ENCODE measurements at places on chromosomes 7 and 10.

GRCh38 chr7:109259151-109259550, 689.5 kb downstream of the DNAJB9 start:
- no peak for DNase-seq

DNA sequence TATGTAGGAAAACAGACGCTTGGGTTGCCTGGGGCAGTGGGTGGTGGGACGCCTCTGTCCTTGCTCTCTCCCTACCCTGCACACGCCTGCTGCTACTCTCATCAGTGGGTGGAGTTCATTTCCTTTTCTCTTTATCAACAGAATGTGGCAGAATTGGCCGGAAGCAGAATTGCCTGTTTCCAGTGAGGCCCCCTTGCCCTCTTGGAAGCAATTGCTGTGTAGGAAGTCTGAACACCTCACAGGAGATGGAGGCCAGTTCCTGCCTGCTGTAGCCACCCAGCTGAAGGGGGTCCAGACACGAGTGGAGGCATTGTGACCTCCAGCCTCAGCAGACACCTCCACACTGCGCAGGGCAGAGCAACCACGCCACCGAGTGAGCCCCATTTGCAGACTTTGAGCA, 331.6 kb upstream of the ZNF32 start:
- no peak for DNase-seq

DNA sequence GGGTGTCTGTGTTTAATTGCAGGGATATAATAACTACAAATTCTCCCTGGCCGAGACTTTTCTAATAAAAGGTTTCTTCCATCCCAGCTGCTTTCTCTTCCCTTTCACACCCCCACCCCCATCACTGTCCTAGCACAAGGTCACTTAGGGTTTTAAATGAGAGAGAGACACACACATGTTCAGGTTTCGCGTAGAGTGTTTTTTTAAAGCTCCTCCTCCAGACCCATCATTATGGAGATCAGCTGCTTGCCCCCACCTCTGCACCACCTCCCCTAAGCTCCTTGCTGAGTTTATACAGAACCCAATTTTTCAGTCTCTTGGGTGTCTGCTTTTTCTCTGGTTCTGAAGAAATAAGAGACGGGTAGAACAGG, 18.6 kb downstream of the LRMDA start:
- peak; percentile 72 for DNase-seq

- DNase-seq = no peak
Observed at GRCh38 chr7:156466272-156466671, 174.3 kb upstream of the RNF32 start.

- no peak for DNase-seq
Observed at GRCh38 chr10:10787586-10787985, 230.1 kb upstream of the CELF2 start.

DNA sequence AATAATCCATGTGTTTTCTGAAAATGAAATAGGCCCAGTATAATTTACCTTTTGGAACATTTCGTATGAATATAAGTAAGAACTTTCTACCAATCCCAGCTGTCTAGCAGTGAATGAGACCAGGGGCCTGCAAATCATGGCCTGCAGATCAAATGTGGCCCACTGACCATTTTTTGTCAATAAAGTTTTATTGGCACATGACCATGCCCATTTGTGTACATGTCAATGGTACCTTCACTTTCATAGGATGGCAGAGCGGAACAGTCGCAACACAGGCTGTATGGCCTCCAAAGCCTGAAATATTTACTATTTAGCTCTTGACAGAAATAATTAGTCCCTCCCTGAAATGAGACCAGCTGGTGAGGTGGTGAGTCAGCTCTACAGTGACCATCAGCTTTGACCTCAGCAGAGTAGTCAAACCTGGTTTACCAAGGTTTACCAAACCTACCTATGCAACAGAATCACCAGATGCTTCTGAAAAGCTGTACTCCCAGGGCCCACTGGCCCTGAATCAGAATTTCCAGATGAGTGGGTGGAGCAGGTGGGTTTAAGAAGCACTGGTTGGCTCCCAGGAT, 13.8 kb upstream of the C10orf90 start:
- DNase-seq = no peak

DNA sequence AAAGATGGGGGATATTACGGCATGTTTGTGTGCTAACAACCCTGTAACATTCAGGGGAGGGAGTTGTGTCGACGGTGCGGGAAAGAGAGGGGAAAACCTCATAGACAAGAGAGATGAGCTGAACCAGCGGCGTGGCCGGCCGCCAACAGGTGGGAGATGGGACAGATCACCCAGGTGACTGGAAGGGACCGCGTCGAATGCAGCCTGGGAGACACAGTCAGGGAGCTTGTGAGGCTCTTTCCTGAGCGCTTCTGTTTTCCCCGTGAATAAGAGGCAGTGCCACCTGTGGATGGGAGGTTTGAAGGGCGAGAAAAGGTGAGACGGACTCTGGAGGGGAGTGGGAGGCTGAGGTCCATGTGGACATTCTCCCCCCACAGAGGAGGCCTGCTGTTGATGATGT, 9.9 kb upstream of the PRKAG2 start:
- DNase-seq = no peak

GRCh38 chr10:93593749-93594148, 7.3 kb downstream of the RBP4 start:
- DNase-seq = no peak

GRCh38 chr7:55594414-55594813, 22.1 kb upstream of the VOPP1 start:
- no peak for DNase-seq

DNA sequence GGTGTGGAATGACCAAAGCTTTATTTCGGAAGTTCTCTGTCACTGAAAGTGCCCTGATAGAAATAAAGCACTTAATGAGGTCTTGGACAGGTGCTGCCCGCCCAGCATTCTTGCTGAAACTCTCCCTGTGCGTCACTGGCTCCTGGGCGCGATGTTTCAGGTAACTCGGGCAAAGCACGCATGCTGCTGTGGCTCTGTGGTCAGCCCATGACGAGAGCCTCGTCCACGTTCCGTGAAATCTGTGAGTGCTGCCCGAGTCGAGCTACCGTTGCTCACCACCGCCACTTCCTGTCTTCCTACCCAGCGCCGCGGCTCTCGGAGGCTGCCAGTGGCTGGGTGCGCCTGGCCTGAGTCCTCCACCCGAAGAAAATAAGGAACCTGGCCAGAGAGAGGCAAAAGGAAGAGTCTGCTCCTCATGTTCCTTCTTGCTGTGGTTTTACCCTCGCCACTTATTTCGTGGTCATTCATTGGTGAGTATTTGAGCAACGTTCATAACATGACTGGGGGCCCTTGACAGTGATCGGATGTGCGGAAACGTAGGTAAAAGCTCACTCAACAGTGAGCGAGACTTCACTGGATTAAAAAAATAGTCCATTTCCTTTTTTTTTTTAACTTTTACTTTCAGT, 95.5 kb downstream of the MAP3K8 start:
- DNase-seq = no peak

DNA sequence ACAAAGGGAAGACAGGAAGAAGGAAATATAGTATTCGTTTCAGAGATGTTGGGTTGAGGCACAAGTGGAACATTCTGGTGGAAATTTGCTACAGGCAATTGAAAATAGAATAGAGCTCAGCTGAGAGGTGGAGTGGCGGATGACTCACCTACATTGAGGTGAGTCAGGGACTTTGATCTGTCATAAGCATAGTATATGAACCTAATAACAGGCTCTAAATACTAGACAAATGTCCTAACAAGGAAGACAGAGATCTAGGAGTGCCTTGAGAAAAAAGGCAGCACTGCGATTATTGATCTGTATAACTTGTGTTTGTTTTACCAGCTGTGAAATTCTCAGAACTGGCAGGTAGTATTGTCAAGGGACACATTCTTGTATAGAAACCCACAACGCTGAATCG, 907 bp upstream of the IFRD1 start:
- DNase-seq = peak; percentile 10

DNA sequence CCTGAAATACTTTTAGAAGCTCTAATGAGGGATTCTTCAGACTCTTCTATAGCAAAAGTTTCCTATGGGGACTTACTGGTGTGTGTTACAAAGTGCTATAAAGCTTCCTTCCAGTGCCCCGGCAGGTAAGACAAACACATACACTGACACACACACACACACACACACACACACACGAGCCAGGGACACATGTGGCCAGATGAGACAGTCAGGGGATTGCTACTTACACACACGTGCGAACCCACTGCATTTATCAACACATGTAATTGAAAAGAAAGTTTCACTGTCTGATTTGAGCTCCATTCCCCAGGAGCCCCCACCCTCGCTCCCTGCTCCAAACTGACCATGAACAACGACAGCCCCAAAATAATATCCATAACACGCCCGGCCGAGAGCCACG, 119.8 kb downstream of the PRPF18 start:
- no peak for DNase-seq

GRCh38 chr7:9264395-9264794, 831.0 kb downstream of the NXPH1 start:
- DNase-seq = no peak

GRCh38 chr7:132480534-132480933, 95.7 kb downstream of the PLXNA4 start:
- DNase-seq = no peak

DNA sequence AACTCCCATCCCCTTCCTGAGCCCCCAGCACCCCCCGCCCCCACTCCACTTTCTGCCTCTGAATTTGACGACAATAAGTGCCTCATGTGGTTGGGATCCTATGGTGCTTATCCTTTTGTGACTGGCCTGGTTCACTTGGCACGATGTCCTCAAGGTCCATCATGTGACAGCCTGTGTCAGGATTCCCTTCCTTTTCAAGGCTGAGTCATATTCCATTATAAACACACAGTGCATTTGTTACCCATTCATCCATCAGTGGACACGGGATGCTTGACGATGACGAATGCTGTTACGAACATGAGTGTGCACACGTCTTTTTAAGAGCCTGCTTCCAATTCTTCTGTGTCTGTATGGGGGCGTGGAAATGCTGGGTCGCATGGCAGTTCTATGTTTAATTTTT, 26.7 kb downstream of the SHH start:
- DNase-seq = no peak

DNA sequence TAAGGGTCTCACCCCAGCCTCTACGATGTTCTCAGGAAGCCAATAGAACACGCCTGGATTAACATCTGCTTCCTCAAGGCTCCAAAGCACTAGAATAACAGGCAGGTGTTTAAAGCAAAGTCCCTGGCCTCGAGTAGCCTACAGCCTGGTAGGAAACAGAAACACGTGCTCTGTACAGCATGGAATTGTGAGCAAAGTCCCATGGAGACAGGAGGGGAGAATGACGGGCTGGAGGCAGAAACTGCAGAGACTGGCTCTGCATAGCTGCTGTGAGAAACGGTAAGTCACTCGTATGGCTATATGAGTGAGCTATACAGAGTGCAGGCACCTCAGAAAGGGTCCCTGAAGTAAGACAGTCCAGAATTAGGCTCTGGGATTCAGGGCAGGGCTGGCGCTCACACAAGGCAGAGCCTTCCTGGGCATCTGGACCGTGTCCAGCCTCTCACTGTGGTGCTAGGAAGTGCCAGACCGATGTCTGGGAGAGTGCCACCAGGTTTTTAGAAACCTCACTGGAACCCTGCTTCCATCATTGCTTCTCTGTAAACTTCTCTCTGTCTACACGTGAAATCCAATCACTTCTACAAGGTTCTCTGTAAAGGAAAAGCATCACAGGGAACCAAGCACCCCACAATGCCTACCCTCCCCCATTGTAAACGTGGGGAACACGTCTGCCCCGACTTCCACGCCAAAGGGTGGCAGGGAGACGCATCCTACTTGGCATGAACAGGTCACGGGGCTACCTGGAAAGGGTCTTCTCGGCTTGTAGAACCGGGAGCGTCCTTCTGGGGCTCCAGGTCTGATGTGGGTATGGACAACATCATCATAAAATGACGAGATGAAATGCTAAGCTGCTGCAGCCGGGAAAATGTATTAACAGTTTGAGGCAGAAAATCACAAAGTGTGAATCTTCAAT, 38.8 kb upstream of the SHH start:
- no peak for DNase-seq

- no peak for DNase-seq
Observed at GRCh38 chr10:131764929-131765328, 135.9 kb upstream of the PPP2R2D start.

DNA sequence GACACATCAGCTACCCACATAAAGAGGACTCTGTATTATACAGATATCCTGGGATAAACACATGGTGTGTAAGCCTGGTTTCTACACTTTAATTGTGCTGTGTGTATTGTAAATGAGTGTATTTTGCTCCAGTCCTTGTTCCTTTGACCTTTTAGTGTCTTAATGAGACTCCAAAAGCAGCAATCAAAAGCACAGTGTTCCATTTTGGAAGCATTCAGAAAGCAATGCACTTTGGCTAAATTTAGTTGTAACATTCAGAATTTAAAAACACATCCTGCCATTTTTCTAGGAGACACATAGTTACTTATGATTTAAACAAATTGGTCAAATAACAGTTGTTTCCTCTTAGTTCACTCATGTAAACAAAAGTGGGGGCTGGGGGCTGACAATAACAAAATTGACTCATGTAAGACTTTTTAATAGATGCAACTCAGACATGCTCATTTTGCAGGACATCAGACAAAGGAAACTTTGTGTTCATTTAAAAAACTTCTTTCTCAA, 122.2 kb downstream of the GPR37 start:
- DNase-seq = no peak

GRCh38 chr10:22366771-22367170, 21.5 kb downstream of the SPAG6 start:
- DNase-seq = no peak

GRCh38 chr10:81248886-81249285, 626.1 kb upstream of the NRG3 start:
- no peak for DNase-seq

- DNase-seq = no peak
Observed at GRCh38 chr7:129958643-129959470, 6.1 kb upstream of the UBE2H start.

DNA sequence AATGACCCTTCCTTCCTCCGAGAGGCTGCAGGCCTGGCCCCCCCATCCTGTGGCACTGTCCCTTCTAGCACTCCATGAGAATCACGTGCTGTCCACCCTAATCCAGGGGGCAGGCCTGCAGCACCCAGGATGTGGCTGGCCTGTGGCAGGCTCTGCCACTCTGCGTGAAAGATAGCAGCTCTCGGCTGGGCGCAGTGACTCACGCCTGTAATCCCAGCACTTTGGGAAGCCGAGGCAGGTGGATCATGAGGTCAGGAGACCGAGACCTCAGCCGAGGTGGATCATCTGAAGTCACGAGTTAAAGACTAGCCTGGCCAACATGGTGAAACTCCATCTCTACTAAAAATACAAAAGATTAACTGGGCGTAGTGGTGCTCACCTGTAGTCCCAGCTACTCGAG, 18.9 kb upstream of the LFNG start:
- no peak for DNase-seq

DNA sequence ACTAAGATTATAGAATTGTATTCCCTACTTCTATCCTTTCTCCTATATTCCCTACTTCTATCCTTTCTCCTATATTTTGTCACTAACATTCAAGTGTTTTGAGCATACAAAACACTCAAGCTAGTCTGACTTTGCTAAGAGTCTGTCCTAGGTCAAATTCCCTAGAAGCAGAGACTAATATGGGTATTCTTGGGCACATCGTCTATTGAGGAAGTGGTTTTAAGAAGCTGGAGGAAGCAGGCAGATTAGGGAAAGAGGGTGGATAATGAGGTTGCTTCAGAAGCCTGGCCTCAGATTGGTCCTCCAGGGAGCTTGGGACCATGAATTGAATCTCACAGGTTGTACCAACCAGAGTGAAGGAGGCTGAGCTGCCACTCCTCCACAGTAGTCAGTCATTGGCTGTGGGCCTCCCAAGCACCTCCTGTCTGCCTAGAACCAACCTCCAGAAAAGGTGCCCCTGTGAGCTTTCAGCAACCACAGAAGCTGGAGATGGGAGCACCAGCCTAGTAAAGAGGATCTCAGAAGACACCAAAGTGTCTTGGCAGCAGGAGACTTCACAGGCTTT, 295.9 kb upstream of the PHF14 start:
- no peak for DNase-seq

All from NCI-H1436 (cell line).